ENCODE measurements at places on chromosomes 2 and 18.
A peak's percentile ranks its signal among the peaks of the same experiment; 100 is the strongest.

GRCh38 chr2:237556773-237557632 is 9.4 kb upstream of the PRLH start:
- H3K4me1 ChIP-seq = peaks cover 10% of the 10 kb centered on the region
- H3K27ac ChIP-seq = peak overlapping the region; percentile 69
- peaks cover 5% of the 10 kb centered on the region for H3K27me3 ChIP-seq

GRCh38 chr18:75003039-75003438 is 205.9 kb downstream of the PTGR3 start:
- H3K27ac ChIP-seq = no peak overlapping the region
- H3K36me3 ChIP-seq = no peaks in the 10 kb centered on the region
- no peaks in the 10 kb centered on the region for H3K27me3 ChIP-seq
- no peak overlapping the region for H3K4me3 ChIP-seq
- H3K4me1 ChIP-seq = no peaks in the 10 kb centered on the region

GRCh38 chr2:184834699-184835397 is 236.5 kb downstream of the ZNF804A start:
- H3K36me3 ChIP-seq = no peaks in the 10 kb centered on the region
- H3K27ac ChIP-seq = no peak overlapping the region
- no peaks in the 10 kb centered on the region for H3K27me3 ChIP-seq
- no peak for DNase-seq
- no peak overlapping the region for H3K4me3 ChIP-seq
- no peaks in the 10 kb centered on the region for H3K4me1 ChIP-seq

DNA sequence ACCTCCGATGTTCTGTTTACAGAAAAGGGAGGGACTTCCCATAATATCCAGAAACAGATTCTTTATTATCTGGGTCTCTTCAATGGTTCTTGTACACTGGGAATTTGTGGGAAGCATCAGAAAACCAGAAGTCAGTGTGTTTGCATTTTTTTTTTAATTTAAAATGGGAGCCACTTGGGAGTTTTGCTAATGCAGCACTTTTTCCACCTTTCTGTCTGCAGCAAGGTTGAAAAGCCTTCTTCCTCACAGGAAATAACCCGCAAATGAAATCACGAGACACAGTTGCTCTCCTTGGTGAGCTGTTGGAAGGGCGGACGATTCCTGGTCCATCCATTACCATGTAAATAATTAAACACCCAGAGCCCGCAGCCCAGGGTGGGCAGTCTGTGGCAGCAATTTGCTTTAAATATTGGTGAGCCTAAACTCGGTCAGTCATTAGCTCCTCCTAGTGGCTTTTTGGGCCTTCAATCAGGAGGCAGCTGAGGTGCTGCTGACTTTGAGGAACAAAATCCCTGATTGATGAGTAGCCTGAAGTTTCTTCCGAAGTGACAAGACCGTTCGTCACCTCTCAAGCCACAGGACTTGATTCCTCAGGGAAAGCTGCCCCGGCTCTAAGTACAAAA is 471.5 kb downstream of the EPHA4 start:
- no peak overlapping the region for H3K4me3 ChIP-seq
- H3K27ac ChIP-seq = no peak overlapping the region
- DNase-seq = no peak
- H3K36me3 ChIP-seq = no peaks in the 10 kb centered on the region
